ENCODE measurements at places on chromosomes 11 and 22. TPM values are rescaled to one million over a fixed set of nuclear protein-coding genes. Genes with fewer than 3 reads are reported as not detected.

Gene NLRP10
- total RNA-seq, result 0.77 TPM

DNA sequence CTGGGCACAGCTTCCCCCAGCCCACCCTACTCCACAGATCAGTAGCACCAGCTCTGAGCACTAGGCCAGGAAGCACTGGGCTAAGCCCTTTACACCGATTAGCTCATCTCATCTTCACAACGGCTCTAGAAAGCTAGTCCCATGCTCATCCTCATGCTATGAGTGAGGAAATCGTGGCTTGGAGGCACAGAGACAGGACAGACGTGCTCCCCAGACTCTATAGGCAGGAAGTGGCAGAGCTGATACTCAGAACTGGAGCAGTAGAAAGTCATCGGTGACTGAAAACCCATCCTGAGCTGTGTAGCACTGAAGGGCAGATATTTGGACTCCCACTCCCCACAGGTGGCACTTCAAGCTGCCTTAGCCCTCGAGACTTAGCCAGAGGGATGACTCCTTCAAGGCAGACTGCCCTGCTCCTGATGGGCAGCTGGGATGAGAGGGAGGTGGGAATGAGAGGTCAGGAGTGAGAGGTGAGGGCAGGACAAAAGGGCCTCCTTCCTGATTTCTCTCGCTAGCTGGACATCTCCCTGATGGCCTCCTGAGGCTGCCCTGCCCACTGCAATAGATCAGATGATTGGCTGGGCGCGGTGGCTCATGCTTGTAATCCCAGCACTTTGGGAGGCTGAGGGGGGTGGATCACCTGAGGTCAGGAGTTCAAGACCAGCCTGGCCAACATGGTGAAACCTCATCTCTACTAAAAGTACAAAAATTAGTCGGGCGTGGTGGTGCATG, 9.7 kb downstream of the CD5 start:
- DNase-seq, result no peak

DNA sequence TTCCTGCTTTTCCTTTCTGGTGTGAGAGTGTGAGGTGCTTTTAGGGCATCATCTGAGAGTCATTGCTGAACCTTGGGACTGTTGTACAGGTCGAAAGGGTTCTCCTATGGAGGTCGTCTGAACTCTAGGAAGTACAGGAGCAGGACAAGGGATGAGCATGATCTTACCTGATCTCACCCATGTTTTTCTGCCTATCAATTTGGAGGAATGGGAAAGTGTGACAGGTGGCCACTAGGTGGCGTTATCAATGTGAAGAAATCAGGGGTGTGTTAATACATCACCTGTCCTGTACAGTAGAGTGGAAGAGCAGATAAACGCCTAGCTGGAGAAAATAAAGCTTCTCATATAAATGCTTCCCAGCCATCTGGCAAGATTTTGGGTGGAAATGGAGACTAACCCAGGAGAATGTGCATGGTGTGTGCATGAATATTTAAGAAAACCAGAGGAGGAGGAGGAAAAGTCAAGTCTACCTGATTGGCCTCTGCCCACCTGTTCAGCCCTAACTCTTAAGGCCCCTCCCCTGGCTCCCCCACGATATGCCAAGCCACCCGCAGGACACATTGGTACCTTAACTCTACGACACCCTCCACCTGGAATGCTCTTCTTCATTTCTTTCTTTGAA, 72.0 kb upstream of the NARS2 start:
- peak; percentile 73 for DNase-seq

- no peak for DNase-seq
Measured at GRCh38 chr11:126892756-126893155, 107.8 kb downstream of the KIRREL3 start.

DNA sequence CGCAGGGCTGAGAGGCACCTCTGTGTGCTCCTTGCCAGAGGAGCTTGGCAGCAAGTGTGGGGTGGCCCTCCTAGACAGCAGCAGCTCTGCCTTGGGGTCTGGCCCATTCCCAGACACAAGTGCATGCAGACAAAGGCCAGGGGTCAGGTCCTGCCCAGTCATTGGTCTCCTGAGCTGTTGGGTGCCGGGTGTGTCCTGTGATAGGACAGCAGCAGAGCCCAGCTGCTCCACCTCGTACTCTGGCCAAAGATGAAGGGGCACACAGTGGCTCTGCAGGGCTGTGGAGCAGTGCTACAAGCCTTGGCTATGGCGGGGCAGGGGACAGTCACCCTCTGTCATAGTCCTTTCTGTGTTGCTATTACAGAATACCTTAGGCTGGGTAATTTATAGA, 17.3 kb upstream of the OSBPL5 start:
- no peak for DNase-seq
